Natural killer cell (primary cell): ENCODE measurements at places on chromosomes 13 and 19. TPM values are rescaled to one million over a fixed set of nuclear protein-coding genes. Genes with fewer than 3 reads are reported as not detected.

DNA sequence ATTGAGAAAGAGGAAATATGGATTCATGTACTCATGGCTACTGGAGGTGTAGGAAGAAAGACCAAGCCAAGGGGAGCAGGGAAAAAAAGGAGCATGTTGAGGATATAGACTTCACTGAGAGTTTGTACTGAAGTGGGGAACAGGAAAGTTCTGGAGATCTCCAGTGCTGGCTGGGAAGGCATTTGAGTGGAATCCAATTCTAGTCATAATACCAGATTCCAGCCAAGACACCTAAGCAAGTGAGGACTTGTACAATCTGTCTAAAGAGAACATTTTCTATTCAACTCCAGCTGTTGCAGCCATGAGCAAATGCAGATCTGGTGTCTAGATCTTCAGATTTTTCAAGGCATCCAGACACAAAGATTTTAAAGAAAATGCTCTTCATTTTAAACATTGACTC is 412.5 kb downstream of the OXGR1 start:
- no peak for DNase-seq
- no peaks in the 10 kb centered on the region for H3K36me3 ChIP-seq
- H3K27ac ChIP-seq, result no peak overlapping the region
- no peak overlapping the region for H3K4me3 ChIP-seq
- no peaks in the 10 kb centered on the region for H3K4me1 ChIP-seq
- H3K27me3 ChIP-seq, result no peaks in the 10 kb centered on the region

- no peaks in the 10 kb centered on the region for H3K27me3 ChIP-seq
- peaks cover 44% of the 10 kb centered on the region for H3K4me1 ChIP-seq
- no peak overlapping the region for H3K4me3 ChIP-seq
- DNase-seq, result peak; percentile 81
- peaks cover 6% of the 10 kb centered on the region for H3K36me3 ChIP-seq
These were observed 12.6 kb downstream of the XRCC1 start for GRCh38 chr19:43562698-43563241.

GRCh38 chr13:41915081-41915480 is 45.8 kb downstream of the VWA8 start:
- H3K27me3 ChIP-seq, result no peaks in the 10 kb centered on the region
- no peak overlapping the region for H3K27ac ChIP-seq
- peaks cover 2% of the 10 kb centered on the region for H3K36me3 ChIP-seq
- H3K4me3 ChIP-seq, result no peak overlapping the region
- H3K4me1 ChIP-seq, result peaks cover 2% of the 10 kb centered on the region
- DNase-seq, result no peak

DNA sequence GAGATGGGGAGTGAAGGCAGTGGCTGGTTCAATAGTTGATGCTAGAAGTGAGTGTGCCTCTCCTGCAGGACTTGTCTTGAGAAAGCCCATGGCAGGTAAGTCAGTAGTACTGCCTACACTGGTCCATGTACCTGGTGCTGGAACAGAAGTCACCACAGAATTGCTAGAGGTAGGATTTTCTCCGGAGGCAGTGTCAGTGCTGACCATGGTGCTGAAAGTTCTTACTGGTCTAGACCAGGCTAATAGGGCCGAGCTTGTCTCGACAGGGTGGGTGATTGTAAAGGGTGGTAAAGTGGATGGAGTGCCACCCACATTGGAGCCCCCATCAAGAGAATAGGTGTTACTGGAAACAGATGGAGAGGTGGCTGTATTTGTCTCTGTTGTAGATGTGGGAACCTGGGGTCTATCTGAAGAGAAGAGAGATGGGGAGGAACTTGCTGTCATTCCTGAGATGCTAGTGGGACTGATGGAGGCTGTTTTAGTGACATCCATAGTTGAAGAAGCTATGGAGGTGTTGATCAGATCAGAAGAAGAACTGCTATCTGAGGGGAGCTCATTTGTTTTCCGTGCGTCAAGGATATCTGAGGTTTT is 36.6 kb downstream of the MUC16 start:
- H3K4me1 ChIP-seq, result no peaks in the 10 kb centered on the region
- H3K27ac ChIP-seq, result no peak overlapping the region
- peak; percentile 11 for DNase-seq
- no peak overlapping the region for H3K4me3 ChIP-seq
- H3K27me3 ChIP-seq, result no peaks in the 10 kb centered on the region

DNA sequence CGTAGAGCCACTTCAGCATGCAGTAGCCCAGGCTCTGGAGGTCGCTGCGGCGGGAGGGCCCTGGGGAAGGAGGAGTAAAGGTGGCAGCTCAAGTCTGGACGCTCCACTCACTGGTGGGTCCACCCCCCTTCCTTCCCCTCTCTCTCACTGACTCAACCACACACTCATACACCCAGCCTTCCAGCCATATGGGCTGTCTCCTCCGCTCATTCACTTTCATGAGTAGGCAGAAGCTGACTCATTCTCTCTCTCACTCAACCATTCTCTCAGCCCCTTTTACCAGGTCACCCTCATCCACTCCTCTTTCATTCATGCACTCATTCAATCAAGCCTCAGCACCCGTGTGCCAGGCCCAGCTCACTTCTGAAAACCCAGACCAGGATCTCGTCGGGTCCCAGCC is 27.5 kb upstream of the SIGLEC11 start:
- no peak overlapping the region for H3K4me3 ChIP-seq
- H3K36me3 ChIP-seq, result peaks cover 60% of the 10 kb centered on the region
- no peak overlapping the region for H3K27ac ChIP-seq
- DNase-seq, result no peak

DNA sequence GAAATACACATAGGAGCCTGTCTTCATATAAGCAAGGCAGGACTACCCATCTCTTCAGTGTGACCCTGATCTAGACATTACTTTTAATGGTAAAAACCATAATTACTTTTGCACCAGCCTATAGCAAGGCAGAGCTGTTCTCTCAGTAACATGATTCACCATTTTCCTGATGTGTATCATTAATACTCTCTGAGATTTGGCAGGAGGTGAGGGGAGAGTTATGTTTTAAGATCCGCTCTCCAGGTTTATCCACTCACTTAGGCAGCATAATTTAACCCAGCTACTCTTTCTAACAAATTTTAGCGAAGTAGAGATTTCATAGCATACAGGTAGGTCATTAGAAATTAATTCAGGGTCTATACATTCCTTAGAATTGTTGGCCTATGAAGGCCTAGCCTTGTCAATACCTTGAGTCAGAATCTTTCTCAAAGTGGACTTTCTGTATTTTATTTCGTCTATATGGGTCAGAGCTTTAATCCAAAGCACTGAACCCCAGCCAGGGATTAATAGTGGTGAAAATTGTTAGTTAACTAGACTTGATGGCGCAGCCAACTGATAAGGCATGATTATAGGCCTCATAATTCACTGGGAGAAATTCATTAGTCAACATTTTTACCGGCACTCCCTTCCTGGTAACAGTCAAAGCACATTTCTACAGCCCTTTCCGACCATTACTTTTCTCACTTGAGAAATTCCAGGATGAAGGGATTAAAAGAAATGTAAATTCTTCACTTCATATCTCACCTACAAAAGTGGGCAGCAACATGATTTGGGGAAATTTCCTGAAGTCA is 955.1 kb downstream of the DIAPH3 start:
- no peaks in the 10 kb centered on the region for H3K27me3 ChIP-seq
- no peak for DNase-seq
- H3K36me3 ChIP-seq, result no peaks in the 10 kb centered on the region
- no peak overlapping the region for H3K4me3 ChIP-seq
- no peak overlapping the region for H3K27ac ChIP-seq

GRCh38 chr13:25044071-25044470 is 51.9 kb upstream of the PABPC3 start:
- H3K36me3 ChIP-seq, result no peaks in the 10 kb centered on the region
- no peak overlapping the region for H3K27ac ChIP-seq
- no peak for DNase-seq
- H3K4me3 ChIP-seq, result no peak overlapping the region
- no peaks in the 10 kb centered on the region for H3K4me1 ChIP-seq
- H3K27me3 ChIP-seq, result peaks cover 13% of the 10 kb centered on the region

- H3K4me3 ChIP-seq, result no peak overlapping the region
- no peaks in the 10 kb centered on the region for H3K4me1 ChIP-seq
- no peak for DNase-seq
- no peaks in the 10 kb centered on the region for H3K36me3 ChIP-seq
- H3K27me3 ChIP-seq, result peaks cover 6% of the 10 kb centered on the region
- no peak overlapping the region for H3K27ac ChIP-seq
These were observed 5.1 kb upstream of the CYP2S1 start for GRCh38 chr19:41187884-41188279.

DNA sequence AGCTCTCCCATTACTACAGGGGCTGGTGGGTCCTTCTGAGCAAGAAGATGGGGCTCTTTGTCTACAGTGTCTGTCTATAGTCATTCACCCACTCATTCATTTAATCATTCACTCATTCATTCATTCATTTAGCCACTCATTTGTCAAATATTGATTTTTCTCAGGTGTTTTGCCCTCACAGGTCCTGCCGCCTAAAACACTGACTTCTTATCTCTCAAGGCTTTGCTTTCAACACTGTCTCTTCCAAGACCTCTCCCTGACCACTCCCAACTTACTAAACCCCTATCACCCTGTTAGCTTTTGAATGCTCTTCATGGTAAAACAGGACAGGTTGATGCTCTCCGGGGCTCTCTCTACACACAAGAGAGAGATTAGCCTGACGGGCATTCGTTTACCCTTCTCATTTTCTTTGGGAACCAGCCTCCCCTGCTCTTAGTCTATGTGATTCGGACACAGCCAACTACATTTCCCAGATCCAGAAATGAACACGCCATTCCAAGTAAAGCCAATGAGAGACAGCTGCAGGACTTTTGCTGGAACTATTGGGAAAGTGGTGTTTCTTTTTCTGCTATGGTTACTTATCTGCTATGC is 22.7 kb downstream of the FAM187B start:
- no peak for DNase-seq
- peaks cover 66% of the 10 kb centered on the region for H3K4me1 ChIP-seq
- H3K27ac ChIP-seq, result peak overlapping the region; percentile 88
- H3K36me3 ChIP-seq, result no peaks in the 10 kb centered on the region
- H3K27me3 ChIP-seq, result no peaks in the 10 kb centered on the region

DNA sequence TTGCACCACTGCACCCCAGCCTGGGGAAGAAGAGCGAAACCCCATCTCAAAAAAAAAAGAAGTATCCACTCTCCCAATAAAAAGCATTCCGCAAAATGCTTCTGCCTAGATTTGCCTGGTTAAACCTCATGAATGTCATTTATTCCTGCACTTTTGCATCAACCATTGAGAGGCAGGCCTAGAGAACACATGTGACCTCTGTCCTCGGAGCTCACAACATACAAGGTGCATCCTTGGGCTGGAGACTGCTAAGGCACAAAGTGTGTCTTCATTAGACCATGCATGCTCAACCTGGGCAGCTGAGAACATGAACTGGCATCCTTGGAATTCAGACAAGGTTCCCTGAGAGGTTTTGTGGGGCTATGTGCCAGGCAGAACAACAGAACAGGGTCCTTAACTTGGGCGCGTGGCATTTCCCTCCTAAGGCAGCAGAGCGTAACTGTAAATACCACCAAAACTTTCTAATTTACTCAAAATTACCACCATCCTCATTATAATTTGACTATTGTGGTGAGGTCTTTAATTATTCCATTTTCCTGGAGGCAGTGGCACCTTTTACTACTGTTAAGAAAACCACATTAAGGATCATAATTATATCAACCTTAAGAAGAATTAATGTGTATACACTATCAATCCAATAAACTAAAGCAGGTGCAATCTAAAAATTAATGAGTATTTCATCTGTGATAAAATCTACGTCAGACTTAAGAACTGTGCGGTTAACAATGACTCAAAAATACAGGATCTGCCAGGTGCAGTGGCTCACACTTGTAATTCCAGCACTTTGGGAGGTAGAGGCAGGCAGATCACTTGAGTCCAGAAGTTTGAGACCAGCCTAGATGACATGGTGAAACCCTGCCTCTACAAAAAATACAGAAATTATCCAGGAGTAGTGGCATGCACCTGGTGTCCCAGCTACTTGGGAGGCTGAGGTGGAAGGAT is 13.8 kb downstream of the RCBTB1 start:
- no peak for DNase-seq
- no peak overlapping the region for H3K4me3 ChIP-seq
- H3K4me1 ChIP-seq, result peaks cover 4% of the 10 kb centered on the region
- no peaks in the 10 kb centered on the region for H3K27me3 ChIP-seq

- H3K27ac ChIP-seq, result no peak overlapping the region
- H3K27me3 ChIP-seq, result no peaks in the 10 kb centered on the region
- no peaks in the 10 kb centered on the region for H3K36me3 ChIP-seq
- DNase-seq, result no peak
- H3K4me1 ChIP-seq, result no peaks in the 10 kb centered on the region
These were observed 81.6 kb upstream of the CSNK1A1L start for GRCh38 chr13:37187105-37187504.

DNA sequence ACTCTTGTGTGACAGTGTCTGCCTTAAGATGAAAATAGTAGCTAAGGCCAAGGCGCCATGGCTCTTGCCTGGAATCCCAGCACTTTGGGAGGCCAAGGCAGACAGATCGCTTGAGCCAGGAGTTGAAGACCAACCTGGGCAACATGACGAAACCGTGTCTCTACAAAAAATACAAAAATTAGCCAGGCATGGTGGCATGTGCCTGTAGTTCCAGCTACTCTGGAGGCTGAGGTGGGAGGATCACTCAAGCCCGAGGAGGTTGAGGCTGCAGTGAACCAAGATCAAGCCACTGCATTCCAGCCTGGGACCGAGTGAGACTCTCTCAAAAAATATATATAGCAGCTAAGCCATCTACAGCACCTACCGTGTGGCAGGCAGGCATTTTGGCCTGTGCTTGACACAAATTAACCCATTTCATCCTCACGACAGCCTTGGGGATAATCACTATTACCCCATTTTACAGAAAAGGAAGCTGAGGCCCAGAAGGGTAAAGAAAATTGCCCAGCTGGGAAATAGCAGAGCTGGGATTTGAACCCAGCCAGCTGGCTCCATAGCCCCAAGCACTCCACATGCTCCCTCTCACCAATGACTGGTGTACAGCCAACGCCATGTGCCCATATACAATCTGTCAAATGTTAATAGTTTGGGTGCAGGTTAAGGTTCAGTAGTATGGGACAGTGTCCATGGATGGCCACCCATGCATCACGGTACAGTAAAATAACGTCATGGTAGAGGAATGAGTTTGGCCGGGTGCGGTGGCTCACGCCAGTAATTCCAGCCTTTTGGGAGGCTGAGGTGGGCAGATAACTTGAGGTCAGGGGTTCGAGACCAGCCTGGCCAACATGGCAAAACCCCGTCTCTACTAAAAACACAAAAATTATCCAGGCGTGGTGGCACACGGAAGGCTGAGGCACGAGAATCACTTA is 3.1 kb downstream of the SLC1A5 start:
- H3K36me3 ChIP-seq, result peaks cover 22% of the 10 kb centered on the region
- no peak for DNase-seq
- peak overlapping the region; percentile 82 for H3K27ac ChIP-seq
- H3K27me3 ChIP-seq, result no peaks in the 10 kb centered on the region
- H3K4me3 ChIP-seq, result peak overlapping the region; percentile 75
- peaks cover 62% of the 10 kb centered on the region for H3K4me1 ChIP-seq

MISP3 gene
- total RNA-seq, result 2.4 TPM

CACNG7 gene
- not detected for total RNA-seq

CAPS gene
- 38.3 TPM for total RNA-seq

ZFP14 gene
- 7.4 TPM for total RNA-seq
